ENCODE measurements at places on chromosomes 12 and 14.

DNA sequence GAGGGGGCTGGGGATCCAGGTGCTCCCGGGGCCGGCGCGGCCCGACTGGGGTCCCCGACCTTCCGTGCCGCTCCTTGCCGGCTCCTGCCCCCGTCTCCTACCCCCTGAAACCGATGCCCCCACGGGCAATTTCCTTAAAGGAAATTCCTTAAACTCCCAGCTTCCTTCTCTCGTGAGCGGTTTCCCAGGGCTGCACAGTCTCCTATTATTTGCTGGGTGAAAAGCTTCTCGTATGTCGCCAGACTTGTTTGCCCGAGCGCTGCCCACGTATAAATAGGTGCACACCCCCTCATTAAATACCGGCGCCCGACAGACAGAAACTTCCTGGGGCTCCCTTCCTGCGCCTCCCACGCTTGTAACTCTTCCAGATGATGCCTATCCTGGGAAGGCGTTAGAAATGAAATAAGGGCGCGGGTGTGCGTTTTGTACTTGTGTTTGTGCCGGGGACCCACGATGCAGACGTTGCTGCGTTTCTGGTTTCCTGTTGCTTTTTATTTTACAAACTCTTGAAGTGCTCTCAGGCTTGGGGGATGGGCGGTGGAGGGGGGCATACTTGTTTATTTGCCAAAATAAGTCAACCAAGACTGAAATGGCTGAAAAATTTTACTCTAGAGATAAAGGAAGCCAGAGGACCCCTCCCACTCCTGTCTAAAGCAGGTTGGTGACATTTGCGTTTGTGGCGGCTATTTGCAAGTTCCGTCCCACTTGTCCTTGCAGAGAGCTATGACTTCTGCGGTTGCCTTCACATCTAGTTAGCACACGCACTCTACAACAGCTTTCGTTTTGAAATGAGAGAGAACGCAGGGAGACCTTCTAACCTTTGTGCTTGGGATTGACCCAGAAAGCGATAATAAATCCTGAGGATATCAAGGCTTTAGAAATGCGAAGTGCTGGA is 1.0 kb downstream of the HIP1R start:
- no peak for DNase-seq

GRCh38 chr12:45331552-45331951 is 115.7 kb downstream of the ANO6 start:
- no peak for DNase-seq

DNA sequence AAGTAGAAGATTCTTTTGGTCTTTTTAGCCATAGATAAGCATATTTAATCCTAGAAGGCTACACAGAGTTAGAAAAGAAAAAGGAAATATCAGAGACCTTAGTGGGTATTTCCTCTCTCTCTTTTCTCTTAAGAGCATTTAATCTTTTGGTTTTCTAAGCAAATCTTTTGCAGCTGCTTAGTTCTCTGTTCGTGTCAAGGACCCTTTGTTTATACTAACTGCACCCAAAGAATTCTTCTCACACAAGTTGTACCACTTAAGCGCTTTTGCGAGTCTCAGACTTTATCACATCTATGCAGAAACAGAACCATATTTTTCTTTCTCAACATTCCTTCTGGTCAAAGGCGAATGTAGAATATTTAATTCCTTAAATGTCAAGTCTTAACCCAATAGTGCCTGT is 17.9 kb upstream of the NID2 start:
- DNase-seq: no peak

GRCh38 chr12:53696285-53696654 is 20.4 kb upstream of the ATP5MC2 start:
- DNase-seq: no peak

DNA sequence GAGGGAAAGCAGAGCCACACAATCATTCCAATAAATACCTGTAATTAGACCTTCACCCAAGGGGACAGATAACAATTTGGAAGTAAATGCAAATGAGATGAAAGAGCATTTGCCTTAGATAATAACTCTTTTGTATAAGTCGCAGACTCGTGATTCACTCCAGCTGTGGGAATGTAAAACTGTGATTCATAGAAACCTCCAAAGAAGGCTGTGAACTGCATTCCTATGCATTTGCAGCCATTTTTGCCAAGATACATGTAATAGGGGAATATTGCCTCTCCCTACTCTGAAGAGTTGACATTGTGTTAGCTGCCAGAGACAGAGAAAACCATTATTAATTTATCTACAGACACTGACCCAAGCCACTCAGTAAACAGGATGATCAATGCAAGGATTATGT is 181.9 kb upstream of the ARHGAP5 start:
- no peak for DNase-seq

- DNase-seq: no peak
Observed at GRCh38 chr12:95402096-95402495, 71.9 kb upstream of the METAP2 start.

GRCh38 chr14:36583893-36584811 is 1.7 kb upstream of the NKX2-8 start:
- no peak for DNase-seq

DNA sequence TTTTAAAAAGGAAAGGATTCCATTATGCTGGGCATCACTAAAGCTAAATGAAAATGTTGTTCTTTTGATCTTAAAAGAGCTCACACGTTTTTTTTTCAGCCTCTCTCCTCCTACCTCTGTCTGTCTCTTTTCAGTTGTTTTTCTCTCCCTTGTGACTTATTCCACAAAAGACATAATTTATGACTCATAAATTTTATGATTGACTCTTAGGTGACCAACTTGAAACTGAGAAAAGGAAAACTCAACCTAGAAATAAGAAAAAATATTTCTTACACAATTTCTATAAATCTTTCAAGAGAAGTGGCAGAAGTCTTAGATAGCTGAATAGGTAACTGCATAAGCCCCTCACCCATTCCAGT is 227.7 kb upstream of the DDHD1 start:
- DNase-seq: no peak

GRCh38 chr12:11758087-11758486 is 108.6 kb downstream of the ETV6 start:
- no peak for DNase-seq

GRCh38 chr12:2631653-2632350 is 163.0 kb upstream of the FKBP4 start:
- DNase-seq: no peak

DNA sequence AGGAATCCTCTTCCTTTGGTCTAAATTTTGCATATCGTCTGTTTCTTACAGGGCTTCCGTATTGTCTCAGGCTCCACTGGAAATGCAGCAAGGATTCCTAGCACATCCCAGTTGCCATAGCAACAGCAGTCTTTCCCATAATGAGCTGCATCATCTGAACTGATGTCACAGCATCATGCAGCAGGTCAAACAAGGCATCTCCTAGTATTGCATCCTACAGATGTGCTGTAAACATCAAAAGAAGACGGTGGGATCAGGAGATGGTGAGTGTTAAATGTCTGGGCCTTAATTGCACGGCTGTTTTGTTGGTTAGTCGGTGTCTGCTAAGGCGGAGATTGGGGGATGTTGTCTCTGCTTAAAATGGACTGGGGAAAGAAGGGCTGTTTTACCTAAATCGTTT is at the start of gene AKAP6:
Gene AKAP6 (plus strand): TSS at position 153 of the 400 bp plus-strand sequence. CDS start 104,196 bp downstream, outside the sequence.
- no peak for DNase-seq

DNA sequence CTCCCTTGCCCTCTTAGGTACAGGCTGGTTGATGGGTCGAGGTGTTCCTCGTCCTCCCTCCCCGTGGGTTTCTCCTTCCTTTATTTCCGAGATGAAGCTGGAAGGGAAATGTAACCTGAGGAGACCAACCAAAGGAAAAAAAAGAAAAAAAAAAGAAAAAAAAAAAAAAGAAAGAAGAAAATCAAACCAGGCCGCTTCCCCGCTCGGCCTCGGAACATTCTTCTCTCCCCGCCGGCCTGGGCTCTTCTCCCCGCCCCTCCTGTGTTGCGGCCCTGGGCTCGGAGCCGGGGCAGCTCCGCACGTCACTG is 1.6 kb upstream of the NFATC4 start:
- DNase-seq: no peak

- DNase-seq: peak; percentile 17
Observed at GRCh38 chr12:100234591-100235304, 32.1 kb downstream of the DEPDC4 start.

GRCh38 chr12:442235-442884 is 17.4 kb upstream of the B4GALNT3 start:
- DNase-seq: no peak

DNA sequence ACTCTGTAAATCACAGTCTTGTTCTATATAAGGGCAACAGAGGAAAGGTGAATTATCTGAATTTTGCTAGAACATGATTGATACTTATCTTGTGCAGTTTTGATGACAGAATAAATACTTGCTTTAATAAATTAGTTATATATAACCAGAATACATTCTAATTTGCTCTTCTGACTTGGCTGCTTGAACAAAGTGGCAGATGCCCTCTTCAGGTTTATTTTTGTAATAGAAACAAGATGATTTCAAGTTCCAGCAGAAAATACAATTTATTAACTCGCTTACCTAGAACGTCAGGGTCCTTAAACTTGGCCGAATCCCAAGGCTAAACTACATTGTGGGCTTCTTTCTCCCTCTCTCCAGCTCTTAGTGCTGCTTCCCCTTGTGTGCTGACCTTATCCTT is 57.6 kb upstream of the SSTR1 start:
- no peak for DNase-seq

GRCh38 chr12:80064951-80065350 is 34.4 kb upstream of the OTOGL start:
- no peak for DNase-seq

DNA sequence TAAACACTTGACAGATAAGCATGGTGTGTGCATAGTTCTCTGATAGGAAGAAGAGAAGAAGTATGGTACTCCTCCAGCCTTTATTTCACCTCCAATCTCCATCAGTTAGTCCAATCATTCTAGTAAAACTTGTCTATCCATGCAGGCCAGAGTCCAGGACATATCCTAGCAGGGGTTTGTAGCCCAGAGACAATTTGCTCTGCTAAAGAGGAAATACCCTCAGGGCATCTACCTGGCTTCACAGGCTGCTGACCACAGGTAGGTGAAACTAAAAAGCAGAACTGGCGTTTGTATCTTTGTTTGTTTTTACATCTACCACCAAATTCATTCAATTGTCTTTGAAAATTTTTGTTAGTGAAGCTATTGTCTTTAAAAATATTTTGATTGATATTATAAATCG is 717.6 kb downstream of the FSCB start:
- no peak for DNase-seq

DNA sequence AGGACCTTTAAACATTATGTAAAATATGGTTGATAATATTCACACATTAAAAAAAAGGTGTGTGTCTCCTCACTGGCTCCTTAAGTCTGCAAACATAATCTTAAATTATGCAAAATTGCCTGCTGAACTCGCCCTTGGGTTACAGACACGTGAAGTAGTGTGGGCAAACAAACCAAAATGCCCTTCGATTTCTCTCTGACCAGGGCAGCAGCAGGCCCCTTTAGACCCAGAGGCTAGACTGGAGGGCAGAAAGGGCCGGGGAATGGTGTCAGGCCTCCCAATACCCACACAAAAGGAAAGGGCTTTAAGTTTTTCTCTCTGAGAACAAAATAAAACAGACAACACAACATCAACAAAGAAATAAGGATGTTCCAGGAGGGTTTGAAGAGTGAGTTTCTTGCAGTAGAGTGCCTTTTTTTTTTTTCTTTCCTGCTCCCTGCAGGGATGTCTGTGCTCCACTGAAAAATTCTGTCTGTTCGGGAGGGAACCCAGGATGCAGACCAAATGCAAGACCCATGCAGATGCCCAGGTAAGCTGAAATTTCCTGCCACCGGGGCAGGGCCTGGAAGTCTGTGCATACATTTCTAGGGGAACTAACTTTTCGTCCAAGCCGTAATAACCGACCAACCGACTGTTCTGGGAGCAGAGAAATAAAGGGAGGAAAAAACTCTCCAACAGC is 1.7 kb downstream of the TBX3 start:
- DNase-seq: no peak

DNA sequence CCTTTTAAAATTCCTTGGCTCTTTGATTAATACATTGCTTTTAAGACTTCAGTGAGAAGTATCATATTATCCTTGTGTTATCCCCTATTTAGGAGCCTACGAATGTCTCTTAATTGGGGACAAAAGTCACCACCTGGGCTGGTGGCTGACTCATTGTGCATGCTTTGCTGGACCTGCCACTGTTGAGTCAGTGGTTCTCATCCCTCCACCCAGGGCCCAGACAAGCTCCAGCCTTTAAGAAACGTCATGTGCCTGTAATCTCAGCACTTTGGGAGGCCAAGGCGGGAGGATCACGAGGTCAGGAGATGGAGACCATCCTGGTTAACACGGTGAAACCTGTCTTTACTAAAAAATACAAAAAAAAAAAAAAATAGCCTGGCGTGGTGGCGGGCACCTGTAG is 57.9 kb downstream of the OTX2 start:
- no peak for DNase-seq

DNA sequence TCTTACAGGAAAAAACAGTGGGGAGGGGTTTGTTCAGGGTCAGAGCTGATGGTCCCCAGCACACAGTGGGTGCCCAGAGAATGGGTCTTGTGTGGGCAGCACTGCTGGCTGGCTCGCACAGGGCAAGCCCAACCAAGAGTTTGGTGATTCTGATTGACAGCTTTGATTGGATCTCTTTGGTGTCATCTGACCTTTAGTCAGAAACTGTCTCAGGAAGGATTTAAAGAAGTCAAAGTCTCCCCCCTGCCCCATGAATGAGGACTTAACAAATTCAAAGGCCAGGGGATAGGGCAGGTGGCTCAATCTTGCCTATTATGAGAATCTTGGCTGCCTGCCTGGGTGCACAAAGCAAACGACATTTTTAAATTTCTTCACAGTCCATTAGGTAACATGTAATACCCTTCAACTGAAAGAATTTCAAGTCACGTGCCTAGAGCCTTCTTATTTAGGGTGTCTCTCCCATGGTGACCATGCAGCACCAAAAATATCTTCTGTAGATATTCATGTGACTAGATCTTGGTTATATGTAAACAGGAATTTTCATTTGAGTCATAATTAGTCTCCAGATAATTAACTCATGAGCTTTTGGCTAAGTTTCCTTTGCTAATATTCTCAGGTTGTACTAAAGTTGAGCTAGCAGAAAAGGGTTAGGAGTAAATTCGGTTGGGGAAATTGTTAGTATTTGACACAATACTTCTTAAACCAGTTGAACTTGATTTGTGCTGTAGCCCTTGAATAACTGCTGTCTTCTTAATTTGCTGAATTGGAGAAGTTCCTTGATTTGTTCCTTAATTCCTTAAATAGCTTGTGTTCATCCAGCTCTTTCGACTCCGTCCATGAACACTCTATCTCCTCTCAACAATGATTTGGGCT is 54.5 kb upstream of the HECTD1 start:
- DNase-seq: no peak

All from Panc1 (cell line).